ENCODE measurements at places on chromosomes 1 and 21.

DNA sequence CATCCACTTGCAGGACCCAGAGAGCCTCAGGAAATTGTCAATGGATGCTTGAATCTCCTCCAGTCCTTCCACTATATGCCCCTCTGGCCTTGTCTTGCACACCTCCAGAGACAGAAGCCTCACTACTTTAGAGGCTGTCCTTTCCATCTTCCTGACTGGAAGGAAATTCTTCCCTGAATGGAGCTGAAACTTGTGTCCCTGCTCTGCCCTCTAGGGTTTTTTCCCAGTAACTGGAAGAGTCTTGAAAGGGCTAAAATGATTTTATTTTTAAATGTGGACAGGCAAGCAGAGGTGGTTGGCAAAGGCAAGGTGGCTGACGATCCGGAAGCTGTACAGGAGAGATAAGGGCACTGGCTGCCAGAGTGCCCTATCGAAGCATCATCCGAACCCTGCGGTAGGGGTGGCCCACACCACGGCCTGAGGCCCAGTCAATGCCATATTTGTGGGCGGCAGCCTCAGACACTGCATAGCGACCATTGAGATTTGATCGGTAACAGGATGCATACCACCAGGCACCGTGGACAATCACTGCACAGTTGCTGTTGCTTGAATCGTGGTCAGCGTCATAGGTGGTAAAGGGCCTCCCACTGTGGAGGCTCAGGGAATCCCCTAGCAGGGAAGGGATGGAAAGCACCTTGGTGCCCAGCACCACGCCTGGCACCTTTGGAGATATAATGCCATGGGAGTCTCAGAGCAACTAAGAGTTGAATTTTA is 2.3 kb upstream of the MAP3K6 start:
- DNase-seq, result no peak

GRCh38 chr1:201220388-201220715 is 29.7 kb downstream of the IGFN1 start:
- DNase-seq, result no peak

DNA sequence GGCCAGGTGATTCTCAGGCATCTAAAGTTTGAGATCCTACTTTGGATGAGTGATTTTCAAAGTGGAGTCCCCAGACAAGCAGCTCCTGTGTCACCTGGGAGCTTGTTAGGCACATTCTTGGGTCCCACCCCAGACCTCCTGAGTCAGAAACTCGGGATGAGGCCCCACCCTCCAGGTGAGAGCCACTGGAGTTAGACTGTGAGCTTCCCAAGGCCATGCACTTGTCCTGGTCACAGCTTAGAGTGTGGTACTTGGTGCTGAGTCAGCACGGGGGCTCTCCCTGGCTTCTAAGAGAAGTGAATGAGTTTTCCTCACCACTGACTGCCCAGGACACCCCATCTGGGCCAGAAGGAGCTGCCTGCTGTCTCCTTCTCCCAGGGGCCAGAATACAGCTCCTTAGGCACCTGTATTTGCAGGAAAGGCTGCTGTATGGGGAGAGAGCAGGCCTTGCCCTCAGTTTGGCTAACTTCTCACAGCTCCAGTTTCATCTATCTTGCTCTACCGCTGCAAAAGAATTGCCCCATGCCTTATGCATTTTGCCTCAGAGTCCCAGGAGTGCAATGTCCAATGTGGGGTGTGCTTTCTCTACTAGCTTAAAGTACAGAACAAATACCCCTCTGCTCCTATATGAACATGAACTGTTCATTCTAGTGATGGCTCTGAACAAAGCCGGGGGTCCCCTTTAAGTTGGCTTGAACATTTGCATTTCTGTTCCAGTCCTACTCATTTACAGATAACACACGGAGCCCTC is 98.1 kb downstream of the PSMG1 start:
- no peak for DNase-seq

- no peak for DNase-seq
Measured at GRCh38 chr1:10046356-10047085, 13.8 kb downstream of the UBE4B start.

DNA sequence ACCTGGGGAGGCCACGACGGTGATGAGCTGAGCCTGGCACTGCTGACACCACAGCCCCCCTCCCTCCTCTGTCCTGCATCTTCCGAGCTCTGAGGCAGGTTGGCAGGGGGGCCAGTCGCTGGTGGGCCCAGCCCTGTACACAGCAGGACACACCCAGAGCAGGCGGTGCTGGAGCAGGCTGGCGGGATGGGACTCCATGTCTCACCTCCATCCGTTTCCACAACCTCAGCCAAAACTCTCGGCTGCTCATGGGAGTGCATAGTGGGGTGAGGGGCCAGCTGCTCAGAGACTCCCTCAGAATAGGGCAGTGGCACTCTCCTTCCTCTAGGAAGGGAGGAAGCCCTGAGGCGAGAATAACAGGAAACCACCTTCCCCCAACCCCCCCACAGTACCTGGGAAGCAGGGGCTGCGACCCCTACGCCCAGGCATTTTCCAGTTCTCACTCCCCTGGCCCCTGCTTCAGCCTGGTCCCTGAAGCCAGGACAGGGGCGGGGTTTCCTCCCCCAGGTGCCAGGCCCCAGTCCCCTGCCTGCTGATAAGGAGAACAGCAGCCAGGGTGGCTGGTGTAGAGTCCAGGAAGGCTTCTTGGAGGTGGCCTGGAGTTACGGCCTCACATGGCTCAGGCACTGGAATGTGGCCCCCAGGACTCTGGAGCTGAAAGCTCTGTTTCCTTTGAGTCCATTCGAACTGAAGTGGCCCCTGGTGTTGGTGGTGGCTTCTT is 3.2 kb upstream of the IBA57 start:
- no peak for DNase-seq

DNA sequence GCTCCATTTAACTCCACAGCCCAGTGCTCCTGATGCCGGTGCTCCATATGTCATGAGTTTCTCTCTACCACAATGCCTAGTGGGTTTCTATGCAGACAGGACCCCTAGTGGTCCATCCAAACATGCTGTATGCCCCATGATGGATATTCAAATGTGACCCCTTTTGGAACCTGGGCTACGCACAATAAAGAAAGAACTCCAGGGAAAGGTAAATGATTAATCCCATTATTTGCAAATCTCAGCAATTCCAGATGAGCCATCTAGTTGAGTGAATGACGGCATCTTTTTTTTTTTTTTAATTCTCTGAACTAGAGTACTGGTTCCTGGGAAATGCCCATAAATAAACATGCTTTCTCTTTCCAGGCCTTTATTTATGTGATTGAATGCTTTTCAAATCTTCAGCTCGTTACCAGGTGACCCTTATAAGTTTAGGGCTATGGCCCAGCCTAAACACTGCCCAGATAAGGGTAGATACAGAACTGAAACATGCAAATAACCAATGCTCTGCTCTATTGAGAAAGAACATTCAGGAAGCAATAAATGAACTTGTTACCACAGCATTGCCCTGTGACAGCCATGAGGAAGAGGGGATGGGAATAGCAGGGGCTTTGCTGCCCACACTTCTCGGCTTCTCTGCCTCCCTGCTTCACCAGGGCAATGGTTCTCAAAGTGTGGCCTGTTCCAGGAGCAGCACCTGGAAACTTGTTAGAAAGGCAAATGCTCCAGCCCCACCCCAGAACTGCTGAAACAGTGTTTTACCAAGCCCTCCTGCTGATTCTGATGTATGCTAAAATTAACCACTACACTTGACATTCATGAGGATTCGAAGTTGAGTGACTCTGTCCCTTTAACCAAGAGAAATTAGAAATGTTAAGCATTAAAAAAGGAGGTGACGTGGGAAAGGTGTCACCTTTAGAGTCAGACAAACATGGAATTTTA is 151.7 kb downstream of the SEC16B start:
- peak; percentile 83 for DNase-seq

DNA sequence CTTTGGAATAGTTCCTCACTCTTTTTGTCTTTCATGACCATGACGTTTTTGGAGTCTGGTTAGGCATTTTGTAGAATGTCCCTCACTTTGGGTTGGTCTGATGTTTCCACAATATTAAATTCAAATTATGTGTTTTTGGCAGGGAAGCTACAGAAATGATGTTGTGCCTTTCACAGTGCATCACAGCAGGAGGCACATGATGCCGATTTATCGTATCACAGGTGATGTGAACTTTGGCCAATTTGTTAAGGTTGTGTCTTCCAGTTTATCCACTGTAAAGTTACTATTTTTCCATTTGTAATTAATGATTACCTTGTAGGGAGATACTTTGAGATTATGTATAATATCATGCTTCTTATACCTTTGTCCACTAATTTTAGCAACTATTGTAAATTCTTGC is 114.3 kb downstream of the FGGY start:
- DNase-seq, result no peak

DNA sequence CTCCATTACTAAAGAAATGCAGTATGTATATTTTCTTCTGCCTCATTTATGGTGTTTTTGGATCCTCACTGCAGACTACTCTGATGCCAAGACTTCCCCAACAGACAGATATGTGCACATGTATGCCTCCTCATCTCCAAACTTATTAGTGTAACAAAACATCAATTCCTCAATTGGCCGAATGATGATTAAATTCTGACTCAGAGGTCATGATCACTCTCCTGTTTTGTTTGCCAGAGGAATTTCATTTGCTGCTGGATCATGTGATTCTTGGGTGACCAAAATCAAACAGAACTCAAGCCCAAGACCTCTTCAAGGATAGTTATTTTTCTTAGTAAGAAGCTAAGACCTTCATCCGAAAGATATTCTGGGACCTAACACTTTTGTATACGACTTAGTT is 227.6 kb downstream of the LMO4 start:
- DNase-seq, result no peak

DNA sequence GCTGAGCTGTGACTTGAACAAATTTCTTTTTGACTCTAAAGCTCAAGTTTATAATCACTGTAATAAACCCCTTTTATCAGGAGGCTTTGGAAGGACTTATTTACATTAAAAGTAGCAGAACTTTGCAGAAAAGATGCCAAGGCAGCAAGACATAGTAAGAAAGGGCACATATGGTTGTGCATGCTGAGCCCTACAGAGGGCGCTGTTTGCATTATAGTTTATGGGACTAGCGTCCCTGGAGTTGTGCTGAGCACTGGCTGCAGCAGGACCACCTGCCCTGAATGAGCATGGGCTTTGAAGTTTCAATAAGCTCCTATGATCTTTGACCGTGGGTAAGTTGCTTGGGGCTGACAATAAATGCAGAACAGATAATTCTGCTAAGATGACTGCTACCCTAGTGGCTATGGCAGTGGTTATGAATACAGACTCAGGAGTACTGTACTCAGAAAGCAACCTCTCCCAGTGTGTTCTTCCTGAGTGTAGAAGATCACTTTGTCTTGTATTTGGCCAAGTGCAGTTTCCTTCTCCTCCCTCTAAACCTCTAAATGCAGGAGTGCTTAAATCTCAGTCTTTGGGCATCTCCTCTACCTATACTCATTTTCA is 45.4 kb upstream of the USP1 start:
- DNase-seq, result peak; percentile 10

DNA sequence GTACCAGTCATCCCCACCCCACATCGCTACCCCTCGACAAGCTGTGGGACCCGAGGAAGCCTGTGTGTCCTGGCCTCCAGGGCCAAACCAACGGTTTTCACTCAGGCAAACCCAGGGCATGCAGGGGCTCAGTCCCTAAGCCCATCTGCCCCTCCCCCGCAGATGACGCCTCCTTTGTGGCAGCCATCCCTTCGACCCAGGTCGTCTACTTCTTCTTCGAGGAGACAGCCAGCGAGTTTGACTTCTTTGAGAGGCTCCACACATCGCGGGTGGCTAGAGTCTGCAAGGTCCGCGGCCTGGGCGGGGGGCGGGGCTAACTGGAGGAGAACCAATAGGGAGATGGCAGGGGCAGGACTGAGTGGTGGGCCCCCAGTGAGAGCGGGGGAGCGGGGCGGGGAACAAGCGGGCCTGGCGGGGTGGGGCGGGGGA is 7.4 kb downstream of the SEMA4A start:
- DNase-seq, result peak; percentile 65

- no peak for DNase-seq
Measured at GRCh38 chr1:37338658-37339057, 135.7 kb upstream of the ZC3H12A start.

DNA sequence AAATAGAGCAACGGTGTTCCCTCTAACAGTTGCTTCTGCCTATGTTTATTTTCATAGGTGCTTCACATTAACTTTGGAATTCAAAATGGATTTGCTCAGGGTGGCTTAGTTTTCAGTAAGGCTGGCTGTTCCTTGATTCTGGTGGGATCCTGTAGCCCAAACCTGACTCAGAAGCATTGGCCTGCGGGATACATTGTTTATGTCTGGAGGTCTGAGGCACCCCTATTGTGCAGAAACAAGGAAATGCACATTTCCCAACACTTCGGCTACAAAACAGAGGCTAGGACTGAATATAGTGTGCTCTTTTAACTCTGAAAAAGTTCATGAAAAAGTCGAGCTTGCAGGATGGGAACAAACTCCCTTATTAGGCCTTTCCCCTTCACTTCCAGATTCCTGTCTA is 133.8 kb upstream of the F3 start:
- no peak for DNase-seq

DNA sequence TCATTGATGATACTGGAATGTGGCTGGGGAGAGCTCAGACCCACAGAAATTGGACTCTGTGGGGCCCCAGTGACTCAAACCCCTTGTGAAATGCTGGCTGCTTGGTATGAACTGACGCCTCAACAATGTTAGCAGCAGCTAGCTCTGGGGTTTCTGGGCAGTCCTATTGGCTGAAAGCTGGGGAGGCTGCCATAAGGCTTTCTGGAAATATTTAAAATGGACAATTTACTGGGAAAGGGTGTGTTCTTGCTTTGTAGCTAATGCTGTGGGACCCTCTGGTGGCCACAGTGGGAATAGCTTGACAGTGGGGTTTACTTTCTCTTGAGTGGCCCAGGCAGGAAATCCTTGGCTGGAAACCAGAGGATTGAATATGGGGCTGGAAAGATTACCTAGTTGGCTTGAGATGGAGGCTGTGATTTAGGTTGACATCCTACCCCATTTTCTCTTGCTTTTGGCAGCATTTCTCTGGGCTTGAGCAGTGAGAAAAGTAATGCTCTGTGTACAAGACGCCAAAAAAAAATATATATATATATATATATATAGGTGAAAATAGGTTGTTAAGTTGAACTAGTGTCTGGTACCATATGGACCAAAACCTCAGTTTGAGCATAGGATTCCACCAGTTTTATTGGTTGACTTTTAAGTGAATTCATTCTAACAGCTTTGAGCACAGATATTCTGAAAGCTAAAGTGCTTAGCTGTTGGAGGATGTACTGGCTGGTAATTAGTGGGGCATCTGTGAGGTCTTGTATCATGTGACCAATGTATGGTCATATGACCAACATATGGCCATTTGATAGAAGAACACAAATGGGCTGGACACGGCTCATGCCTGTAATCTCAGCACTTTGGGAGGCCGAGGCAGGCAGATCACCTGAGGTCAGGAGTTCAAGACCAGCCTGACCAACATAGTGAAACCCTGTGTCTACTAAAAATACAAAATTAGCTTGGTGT is 8.2 kb upstream of the S100A10 start:
- DNase-seq, result peak; percentile 81

- no peak for DNase-seq
Measured at GRCh38 chr1:61842036-61842435, 99.8 kb downstream of the PATJ start.

- DNase-seq, result peak; percentile 97
Measured at GRCh38 chr1:227734856-227735538, at the start of the genes JMJD4 and SNAP47. TSS of gene JMJD4 (minus strand) at chr1:227735302. CDS start at chr1:227735273, 29 bp downstream. TSS of gene SNAP47 (plus strand) at chr1:227735435. CDS start at chr1:227747737, 12,302 bp downstream.

- DNase-seq, result no peak
Measured at GRCh38 chr1:180981596-180982387, 40.9 kb downstream of the STX6 start.
